IPS DF 6.9 (cell line): ENCODE measurements at places on chromosomes 3 and 15.

GRCh38 chr15:47900751-47901150, 183.4 kb downstream of the SEMA6D start:
- no peak for DNase-seq

GRCh38 chr3:123741041-123741511, 143.1 kb downstream of the MYLK start:
- DNase-seq: no peak

GRCh38 chr3:61777483-61777882, 216.1 kb downstream of the PTPRG start:
- DNase-seq: no peak

- DNase-seq: no peak
These were observed 133.8 kb downstream of the GREM1 start for GRCh38 chr15:32851572-32851971.

DNA sequence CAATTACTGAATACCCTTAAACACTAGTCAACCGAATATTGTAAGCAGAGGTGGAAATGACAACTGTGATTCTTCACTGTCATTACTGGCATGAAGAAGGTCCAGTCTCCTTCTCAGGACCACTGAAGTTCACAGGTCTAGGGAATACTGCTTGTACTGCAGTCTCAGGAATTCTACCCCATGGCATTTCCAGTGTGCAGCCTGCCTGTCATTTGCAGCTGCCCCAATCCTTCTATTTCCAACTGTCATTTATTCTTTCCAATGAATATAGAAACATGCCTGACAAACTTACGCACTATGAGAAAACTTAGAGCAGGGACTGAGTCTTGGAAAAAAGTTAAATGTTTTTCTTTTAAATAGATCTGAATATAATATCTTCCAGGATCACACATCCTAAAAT, 308.0 kb upstream of the THBS1 start:
- no peak for DNase-seq
